ENCODE measurements at places on chromosomes 3 and 15.

DNA sequence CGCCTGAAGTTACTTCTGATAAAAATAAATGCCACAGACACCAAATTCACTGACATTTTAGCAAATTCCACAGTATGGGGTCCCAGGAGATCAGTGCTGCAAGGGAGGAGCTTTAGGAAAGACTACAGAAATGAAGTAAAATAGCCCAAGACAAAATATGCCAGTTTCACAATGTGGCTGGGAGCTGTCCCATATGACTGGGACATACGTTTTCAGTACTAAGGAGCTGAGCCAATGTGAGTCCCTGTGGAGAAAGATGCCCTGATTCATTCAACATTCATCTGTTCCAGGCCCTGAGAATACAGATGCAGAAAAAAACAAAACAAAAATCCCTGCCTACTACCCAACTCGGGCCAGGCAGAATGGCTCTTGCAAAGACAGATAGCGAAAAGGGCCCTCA, 63.4 kb upstream of the FAM174B start:
- DNase-seq, result no peak

- no peak for DNase-seq
Observed at GRCh38 chr15:48005077-48005476, 115.7 kb upstream of the SLC24A5 start.

GRCh38 chr15:40108061-40108854, 421 bp downstream of the BMF start:
- DNase-seq, result no peak

- no peak for DNase-seq
Observed at GRCh38 chr3:67719333-67719732, 64.9 kb upstream of the SUCLG2 start.

GRCh38 chr3:28912120-28912885, 368.6 kb upstream of the RBMS3 start:
- DNase-seq, result no peak

- DNase-seq, result no peak
Observed at GRCh38 chr3:99356696-99357095, 281.7 kb upstream of the COL8A1 start.

GRCh38 chr3:49170744-49171118, 667 bp upstream of the KLHDC8B start:
- no peak for DNase-seq

GRCh38 chr3:9676785-9677184, 26.8 kb upstream of the CPNE9 start:
- DNase-seq, result no peak

- no peak for DNase-seq
Observed at GRCh38 chr3:68062926-68063325, 408.5 kb upstream of the SUCLG2 start.

DNA sequence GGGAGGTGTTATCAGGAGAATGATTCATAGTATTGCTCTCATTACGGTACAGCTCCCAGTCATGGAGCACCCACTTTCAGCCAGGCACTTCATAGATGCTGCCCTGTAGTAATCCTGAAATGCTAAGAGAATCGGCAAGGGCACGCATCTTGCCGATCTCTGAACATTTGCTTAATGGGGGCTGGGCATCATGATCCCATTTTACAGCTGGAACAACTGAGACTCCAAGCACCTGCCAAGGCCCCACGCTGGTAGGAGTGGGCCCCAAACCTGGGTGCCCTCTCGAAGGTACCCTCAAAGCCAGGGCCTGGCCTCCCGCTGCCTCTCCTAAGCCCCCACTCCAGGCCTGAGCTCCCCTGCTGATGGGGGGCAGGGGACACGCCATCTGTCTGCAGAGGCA, 47.3 kb downstream of the RPN1 start:
- DNase-seq, result no peak

- no peak for DNase-seq
Observed at GRCh38 chr3:152416808-152417580, 148.3 kb downstream of the MBNL1 start.

DNA sequence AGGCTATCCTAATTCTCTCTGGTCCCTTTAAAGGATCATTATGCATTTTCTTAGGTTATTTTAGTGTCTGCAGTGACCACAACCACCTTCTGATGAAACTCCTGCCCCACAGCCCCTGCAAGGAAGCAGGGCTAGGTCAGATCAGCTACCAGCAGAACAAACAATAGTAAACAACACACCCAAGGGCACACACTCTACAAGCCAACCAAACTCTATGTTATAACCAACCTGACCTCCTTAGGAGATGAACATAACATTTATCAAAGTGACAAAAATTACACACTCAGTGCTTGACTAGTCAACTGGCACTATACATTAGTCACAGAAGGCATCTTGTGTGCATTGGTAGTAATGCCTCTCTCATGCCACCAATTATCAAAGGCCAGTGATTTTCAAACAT, 17.3 kb downstream of the DENND6A start:
- no peak for DNase-seq

- DNase-seq, result no peak
Observed at GRCh38 chr3:127639173-127640041, 10.4 kb downstream of the PODXL2 start.

DNA sequence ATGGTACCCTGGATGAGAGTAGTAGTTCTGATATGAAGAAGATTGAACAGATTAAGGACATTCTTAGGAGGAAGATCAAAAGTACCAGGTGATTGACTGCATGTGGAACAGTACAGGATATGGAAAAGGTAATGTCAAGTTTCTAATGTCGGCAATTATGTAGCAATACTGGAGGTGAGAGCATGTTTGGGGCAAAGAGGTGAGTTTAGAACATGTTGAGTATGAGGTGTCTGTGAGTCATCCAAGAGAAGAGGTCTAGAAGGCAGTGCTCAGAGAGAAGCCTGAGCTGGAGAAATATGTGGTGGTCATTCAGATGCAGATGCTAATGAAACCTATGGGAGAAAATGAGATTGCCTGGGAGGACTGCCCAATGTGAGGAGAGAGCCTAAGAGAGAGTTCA, 305.6 kb downstream of the ZBTB20 start:
- DNase-seq, result no peak

DNA sequence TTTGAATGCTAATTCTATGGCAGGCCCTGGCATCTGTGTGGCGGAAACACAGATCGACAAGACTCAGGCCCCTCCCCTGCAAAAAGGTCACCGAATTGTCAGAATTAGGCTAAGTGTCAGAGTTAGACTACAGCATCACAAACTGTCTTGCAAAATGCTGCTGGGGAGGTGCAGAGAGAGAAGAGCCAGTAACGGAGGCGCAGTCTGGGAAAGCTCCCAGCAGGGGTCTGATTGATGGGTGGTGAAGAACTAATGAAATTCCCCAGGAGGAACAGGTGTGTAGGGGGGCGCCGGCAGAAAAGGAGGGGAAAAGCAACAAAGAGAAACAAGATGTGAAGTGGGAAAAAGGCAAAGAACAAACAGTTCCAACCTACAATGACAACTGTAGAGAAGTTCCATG, 72.7 kb upstream of the TAMM41 start:
- no peak for DNase-seq

DNA sequence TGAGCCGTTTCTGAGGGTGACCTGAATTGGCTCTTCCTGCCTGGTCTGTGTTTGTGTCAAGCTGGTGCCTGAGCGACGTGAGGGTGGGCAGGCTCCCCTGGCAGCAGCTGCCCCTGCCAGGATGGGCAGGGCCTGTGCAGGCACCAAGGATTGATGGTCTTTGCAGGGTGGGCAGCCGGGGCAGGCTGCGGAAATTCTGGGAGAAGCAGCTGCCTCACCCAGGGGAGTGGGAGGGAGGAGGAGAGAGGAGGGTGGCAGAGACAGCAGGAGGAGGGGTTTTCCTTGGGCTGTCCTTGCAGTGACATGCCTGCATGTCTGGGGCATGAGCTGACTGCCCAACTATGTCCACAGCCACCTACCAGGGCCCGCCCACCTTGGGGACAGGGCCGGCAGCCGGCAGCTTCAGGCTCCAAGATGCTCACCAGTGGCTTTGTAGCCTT, 27.9 kb upstream of the SLC6A6 start:
- DNase-seq, result no peak

- no peak for DNase-seq
Observed at GRCh38 chr3:8767667-8768363, 1.6 kb downstream of the OXTR start.

DNA sequence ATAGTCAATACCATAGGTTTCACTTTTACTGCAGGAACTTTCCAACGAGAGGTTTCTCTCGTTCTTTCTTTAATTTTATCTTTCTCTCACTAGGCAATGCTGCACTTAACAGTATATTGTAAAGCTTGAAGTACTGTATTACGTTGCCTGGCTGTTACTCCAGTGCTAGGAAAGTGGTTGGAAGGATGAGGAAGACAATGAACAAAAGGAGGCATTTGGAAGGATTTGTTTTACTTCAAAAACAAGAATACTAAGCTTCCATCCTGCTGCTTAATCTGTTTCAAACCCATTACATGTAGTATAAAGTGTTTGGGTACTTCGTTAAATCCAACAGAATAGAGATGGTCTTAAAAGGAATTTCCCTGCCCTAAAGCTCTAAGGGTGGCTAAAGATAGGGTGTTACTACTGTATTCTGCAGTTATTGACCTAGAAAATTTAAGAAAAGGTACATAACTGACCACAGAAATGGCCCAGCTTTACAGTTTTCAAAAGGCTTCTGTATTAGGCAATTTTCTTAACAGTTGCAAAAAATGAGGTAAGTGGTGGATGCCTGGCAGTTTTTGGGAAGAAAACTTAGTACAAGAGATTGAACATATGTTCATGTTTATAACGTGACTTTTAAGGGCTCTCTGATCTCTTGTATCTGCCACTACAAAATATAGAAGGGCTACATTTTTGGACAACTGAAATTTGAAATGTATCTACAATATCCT, 785 bp upstream of the IFT57 start:
- peak; percentile 66 for DNase-seq

DNA sequence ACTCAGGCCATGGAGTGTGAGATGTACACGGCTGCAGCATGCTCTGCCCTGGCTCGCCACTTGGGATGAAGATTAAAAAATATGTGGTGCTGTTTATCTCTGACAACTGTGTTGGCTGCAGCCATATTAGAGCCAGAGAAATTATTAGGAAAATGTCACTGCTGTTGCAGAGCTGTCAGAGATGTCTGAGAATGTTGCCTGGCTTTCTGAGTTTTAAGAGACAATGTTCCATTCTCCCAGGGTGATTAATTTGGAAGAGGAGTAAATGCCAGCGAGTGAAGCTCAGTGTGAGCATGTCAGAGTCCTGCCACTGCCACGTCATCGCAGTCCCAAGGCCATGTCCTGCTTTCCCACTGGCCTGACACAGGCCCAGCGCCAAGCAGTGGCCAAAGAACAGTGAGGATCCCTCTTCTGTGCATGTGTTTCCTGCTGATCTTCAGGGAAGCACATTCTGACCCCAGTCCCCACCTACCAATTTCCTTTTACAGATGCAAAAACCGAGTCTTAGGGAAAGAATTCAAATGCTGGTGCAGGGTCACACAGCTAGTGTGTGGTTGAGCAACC, 370.9 kb downstream of the GABRG3 start:
- DNase-seq, result no peak

GRCh38 chr3:105672996-105673395, 195.8 kb downstream of the CBLB start:
- DNase-seq, result no peak

GRCh38 chr3:113794526-113794925, 44.1 kb upstream of the GRAMD1C start:
- DNase-seq, result no peak

DNA sequence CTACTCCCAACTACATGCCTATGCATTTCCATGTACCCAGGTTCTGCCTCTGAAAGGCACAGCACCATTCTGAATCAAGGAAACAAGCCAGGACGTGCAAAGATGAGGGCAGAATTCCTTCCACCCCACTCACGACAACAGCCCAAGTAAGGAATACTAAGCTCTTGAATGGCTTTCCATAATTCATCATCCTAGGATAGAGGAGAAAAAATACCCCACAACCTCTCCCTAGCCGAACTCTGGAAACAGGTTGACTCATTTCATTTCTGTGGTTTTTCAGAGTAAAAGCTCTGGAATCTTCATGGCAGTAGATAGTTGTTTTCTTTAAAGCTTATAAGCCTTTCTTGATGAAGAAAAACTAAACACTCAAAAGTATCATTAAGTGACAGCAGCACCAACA, 77.8 kb downstream of the PDZRN3 start:
- no peak for DNase-seq

- no peak for DNase-seq
Observed at GRCh38 chr3:52218937-52219650, 6.4 kb downstream of the TLR9 start.

DNA sequence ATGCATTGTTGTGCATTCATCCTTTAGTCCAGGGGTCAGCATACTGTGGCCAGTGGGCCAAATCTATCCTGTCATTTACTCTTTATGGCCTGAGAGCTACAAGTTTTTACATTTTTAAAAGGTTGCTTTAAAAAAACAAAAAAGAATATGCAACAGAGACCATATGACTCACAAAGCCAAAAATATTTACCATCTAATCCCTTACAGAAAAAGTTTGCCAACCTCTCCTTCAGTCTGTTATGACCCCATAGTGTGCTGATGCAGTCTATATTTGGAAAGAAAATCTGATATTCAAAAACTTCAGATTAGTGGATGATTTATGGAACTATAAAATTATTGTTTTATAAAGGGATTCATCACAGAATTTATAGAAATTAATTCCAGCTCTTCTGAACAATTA, 237.5 kb upstream of the IL12A start:
- DNase-seq, result no peak

GRCh38 chr3:163261618-163262017, 1765.0 kb downstream of the OTOL1 start:
- no peak for DNase-seq

GRCh38 chr15:26325495-26325894, 447.4 kb downstream of the GABRB3 start:
- no peak for DNase-seq

DNA sequence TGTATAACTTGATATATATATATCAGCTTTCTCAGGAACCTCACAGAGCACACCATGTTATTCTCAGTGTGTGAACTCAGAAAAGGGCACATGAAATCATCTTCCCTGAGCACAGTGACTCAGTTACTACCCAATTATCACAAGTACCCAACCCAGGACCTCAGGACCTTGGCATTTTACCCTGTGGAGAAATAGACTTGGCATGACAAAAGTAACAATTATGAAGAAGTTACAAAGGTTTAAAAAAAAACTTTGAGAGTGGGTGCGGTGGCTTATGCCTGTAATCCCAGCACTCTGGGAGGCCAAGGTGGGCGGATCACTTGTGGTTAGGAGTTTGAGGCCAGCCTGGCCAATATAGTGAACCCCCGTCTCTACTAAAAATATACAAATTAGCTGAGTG, 52.4 kb downstream of the ONECUT1 start:
- DNase-seq, result no peak

DNA sequence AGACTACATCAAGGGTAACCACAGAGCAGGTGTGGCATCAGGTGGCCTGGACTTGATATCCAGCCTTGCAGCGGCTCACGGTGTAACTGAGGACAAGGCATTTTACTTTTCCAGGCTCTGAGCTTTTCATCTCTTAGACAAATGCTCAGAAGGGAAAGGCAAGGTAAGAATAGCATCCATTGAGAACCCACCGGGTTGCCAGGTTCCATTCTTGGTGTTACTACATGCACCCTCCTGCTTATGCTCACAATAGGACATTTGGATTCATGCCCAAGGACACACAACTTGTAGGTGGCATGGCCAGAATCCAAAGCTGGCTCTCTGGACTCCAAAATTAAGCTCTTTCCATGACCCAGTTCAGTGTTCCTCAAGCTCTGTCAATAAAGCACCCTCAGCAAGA, 85.5 kb downstream of the CCNL1 start:
- no peak for DNase-seq

GRCh38 chr3:86381247-86381646, 609.7 kb downstream of the VGLL3 start:
- no peak for DNase-seq

- DNase-seq, result no peak
Observed at GRCh38 chr3:16305111-16305541, 40.1 kb downstream of the OXNAD1 start.

- no peak for DNase-seq
Observed at GRCh38 chr3:3875491-3875890, 76.3 kb downstream of the LRRN1 start.
